Stimulated activated effector memory CD8-positive, alpha-beta T cell treated with anti-CD3 and anti-CD28 coated beads, Interleukin-12 subunit alpha, Interleukin-12 subunit beta, amount 100 ng/mL, for 72 hours (primary cell): ENCODE measurements at places on chromosomes 16 and 17.

GRCh38 chr17:66784621-66785364, 50.1 kb upstream of the CACNG5 start:
- no peak for DNase-seq

DNA sequence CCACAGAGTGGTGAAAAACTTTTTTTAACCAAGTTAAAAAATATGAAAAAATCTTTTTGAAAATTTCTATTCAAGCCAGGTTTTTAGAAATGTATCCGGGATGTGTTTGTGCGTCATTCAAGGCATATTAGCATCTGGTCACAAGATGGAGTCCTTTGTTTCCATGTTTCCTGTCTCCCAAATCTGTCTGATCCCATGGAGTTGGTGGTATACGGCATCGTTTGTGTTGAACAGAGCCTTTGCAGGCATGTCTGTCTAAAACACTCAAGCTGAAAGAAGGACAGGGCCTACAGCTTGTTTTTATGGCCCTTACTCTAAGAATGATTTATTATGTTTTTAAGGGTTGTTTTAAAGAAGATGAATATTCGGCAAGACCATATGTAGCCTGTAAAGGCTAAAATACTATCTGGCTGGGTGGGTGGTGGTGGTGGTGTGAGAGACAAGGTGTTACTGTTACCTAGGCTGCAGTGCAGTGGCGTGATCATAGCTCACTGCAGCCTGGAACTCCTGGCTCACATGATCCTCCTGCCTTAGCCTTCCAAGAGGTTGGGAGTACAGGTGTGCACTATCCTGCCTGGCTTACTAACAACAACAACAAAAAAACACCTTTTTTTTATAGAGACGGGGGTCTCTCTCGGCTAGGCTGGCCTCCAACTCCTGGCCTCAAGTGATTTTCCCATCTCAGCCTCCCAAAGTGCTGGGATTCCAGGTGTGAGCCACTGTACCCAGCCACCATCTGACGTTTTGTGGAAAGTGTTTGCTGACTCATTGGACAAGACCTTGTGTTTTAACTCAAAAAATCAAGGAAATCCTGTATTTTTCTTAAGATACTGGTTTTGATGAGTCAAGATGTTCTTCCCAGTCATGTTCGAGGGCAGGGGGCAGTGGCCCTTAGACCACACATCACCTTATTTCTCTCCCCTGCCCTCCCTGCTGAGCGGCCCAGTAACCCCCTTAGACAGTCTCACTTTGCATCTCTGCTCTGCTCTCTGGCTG, 52.2 kb downstream of the NDE1 start:
- no peak for DNase-seq

DNA sequence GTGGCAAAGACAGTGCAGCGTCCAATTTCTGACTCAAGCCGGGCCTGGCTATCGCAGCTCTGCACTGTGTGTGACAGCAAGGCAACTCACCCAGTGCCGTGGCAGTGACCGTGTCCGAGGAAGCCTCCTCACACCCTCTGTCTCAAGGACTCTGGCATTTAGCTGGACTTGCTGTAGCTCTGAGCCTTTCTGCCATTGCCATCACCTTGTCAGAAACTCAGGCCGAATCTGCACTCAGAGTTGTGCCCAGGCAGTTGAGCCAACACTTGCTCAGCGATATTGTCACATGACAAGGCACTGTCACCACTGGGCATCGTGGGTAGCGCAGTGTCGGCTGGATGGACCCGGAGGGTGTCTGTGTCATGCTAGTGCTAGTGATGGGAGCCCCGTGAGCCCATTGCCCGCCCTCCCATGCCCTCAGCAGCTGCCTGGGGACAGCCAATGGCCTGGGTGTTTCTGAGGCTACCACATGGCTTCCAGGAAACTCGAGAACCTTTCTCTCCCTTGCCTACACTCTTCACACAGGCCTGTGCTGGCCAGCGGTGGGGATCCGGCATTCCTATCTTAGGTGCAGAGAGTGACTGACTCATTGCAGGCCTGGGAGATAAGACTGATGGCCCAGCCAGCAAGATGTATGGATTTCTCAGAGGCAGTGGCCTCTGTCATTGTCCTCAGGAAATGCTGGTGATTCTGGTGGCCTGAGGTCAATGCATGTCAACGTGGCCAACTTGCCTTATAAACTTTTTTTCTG, 22.1 kb upstream of the STH start:
- no peak for DNase-seq

DNA sequence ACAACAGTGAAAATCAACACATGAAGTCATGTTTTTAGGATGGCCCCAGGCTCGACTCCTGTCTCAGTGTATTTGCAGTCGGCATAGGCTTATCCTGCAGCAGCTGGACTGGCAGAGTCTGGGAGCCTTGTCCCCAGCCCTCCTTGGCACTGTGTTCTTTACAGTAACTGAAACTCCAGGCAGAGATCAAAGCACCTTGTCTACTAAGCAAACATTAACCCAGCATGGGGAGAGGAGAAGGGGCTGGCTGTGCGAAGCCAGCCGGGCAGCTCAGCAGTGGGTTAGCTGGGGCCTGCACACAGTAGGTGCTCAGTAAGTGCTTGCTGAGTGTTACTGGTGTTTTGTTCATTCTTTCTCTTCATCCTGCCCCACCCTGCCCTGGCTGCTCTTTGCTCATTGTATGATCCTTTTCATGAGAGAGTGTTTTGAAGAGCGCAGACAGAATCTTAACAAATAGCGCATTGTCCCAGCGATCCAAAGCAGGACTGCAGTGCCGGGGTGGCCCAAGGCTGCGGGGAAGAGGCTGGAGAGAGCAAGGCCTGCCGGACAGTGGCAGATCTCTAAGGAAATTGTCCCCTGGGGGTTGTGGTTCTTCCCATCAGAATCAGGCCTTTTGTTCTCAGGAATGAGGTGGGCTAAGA, 23.5 kb upstream of the ITGB4 start:
- no peak for DNase-seq

GRCh38 chr17:18037486-18037885, 1.5 kb downstream of the ATPAF2 start:
- DNase-seq = no peak
